Activated naive CD4-positive, alpha-beta T cell treated with anti-CD3 and anti-CD28 coated beads, Interleukin-2, amount 50 U/mL, for 72 hours (primary cell): ENCODE measurements at places on chromosomes 3 and 15.
A peak's percentile ranks its signal among the peaks of the same experiment; 100 is the strongest.

DNA sequence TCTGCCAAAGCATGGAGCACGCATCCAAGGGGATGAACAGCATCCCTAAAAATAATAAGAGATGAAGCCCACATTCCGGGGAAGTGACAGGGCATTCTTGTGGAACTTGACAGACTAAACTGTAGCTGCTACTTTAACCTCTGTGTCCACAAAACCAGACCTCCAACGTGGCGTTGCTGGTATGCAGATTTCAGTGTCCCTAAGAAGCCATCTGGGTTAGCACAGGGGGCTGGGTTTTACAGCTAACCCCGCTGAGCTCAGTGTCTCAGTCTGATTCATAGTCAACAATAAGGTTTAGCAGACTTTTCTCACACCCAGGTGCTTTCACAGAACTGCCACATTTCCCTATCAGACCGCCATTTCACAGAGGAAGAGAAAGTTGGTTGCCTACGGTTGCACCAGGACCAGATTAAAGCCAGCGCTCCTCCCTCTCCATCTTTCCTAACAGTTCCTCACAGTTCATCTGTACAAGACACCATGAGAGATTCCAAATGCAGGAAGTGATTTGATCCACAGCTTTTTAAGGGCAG is 61.6 kb upstream of the CTDSPL start:
- no peak for DNase-seq

DNA sequence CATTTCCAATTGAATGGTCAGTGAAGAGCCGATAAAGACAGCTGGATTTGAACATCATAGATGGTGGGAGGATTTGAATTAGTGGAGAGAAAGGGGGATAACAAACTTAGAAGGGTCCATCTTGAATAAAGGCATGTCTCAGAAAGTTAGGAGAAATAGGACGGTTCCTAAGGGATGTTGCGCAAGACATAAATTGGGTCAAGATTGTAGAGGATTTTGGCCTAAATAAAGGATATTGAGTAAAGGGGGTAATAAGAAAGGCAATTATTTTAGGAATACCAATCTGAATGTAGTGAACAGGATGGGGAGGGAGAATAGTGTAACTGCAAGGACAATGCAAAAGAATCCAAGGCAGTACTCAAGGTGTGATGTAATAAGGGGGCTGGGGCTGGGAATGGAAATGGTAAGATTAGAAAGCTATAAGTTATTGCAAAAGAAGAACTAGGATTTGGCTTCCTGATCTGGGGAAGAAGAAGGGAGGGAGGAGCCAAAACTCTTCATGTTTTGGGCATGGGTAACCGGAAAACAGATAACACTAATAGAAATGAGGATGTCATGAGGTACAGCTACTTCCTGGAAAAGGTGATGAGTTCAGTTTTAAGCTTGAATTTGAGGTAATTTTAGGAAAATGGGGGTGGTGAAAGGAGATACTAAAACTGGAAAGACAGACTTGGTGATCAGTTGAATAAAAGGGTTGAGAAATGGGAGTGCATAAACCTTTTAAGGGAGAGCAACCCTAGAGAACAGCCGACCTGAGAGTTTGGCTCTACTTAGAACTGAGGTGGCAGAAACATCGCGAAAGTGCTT is 17.3 kb upstream of the TRPC1 start:
- no peak for DNase-seq

GRCh38 chr15:73915082-73915481 is 11.2 kb upstream of the LOXL1 start:
- DNase-seq = no peak

DNA sequence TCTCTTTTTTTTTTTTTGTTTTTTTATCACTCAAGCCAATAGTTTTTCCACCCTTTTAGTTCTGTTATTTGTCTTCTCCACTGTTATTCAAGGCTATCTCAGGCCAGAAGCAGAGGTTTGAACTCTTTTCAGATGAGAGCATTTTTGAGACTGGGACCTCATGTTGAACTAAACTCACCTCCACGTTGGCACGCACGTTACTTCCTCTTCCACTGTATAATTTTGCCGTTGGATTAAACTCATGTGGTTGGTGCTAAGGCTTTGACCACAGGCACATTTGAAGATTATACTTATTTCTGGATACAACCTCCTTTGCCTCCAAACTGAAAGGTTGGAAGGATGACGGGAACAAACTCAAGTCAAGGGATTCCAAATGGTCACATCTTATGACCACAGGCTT is 501.3 kb upstream of the TPRG1 start:
- DNase-seq = no peak

- no peak for DNase-seq
Measured at GRCh38 chr15:68829068-68829467, 8.4 kb upstream of the ANP32A start.

GRCh38 chr15:88664151-88664778 is 25.4 kb downstream of the ISG20 start:
- DNase-seq = no peak

DNA sequence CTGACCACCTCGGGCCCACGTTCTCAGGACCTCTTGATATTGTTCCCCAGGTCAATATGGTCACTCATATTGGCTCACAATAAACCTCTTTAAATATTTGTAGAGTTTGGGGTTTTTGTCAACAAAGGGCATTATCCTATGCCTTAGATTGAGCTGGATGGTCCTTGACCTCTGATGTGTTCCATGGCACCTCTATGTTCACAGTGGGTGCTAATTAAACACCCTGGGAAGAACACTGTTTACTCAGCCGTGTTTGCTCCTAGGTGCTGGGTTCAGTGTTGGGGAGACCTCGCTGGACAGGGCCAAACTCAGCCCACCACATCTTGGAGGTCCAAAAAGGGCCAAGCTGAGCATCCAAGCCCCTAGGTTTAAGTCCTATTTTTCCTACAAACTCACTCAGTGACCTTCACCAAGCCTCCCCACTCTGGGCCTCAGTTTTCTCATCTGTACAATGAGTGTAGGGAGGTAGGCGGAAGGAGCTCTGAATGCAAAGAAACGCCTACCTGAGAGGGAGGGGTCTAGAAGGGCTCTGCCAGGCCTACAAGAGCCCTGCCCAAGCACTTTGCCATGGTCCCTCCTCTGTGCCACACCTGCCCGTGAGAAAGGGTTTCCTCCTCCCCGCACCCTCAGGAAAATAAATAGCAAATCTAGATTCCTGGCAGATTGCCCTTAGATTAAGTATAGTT is 7.2 kb downstream of the FAM174B start:
- no peak for DNase-seq

- no peak for DNase-seq
Measured at GRCh38 chr3:177676947-177677587, 479.8 kb upstream of the TBL1XR1 start.

GRCh38 chr15:88609344-88610090 is 11.6 kb upstream of the AEN start:
- no peak for DNase-seq

DNA sequence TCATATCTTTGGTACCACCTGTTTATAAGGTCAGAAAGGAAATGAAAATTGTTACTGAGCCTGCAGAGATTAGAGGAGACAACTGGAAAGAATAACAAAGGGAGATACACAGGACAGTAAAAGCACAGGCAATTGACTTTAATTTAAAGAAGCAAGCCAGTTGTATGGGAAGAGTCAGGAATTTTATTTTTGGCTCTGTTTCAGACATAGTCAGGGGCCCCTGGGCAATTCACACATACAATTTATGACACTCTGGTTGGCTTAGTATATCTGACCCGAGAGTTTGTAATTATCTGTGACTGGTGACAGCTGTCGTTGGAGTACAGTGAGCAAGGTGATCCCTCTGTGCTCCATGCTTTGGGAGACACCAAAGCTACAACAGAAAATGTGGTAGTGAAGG is 591.9 kb upstream of the NECTIN3 start:
- DNase-seq = no peak

DNA sequence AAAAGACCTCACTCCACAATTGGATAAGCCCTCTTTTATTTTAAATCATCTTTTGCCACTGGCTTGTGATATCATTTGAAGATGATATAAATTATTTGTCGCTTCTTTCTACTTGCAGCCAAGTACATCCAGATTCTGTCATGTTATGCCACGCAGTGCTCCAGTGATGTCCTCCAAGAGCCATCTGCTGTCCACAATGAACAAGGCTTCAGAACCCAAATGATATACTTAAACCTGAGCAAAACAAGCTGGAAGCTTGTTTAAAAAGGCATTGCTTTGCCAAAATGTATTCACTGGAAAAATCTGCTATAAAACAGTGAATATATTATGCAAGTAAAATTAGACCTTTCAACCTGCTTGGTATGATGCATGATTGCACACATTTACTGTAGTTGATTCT is 58.8 kb upstream of the ARL6 start:
- no peak for DNase-seq

DNA sequence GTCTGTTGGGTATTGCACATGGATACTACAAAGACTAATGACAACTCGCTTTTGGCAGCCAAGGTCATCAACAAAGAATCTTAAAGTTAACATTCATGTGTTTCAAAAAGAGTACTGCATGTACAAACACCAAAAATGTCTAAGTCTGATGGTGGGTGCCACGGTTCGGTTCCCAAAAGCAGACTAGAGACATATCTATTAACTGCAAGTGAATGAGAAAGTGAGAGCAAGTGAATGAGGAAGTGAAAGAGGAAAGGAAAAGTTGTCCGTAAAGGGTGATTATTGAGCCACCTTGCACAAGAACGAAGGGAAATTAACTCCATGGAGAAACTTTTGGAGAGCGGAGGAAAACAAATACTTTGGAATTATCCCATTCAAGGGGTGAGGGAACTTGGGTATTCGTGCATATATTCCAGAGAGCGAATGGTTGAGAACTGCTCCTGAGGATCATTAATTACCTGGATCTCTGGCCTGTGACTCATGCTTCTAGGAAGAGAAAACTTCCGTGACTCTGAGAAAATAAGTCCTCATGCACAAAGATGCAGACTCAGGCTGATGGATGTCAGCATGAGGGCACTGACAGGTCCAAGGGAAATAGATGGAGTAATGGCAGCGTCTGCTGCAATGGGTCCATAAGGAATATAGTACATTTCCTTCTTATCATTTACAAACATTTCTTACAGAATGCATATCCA is 336.5 kb upstream of the TGFBR2 start:
- no peak for DNase-seq

- peak; percentile 48 for DNase-seq
Measured at GRCh38 chr15:80434926-80435720, 30.9 kb downstream of the ARNT2 start.

DNA sequence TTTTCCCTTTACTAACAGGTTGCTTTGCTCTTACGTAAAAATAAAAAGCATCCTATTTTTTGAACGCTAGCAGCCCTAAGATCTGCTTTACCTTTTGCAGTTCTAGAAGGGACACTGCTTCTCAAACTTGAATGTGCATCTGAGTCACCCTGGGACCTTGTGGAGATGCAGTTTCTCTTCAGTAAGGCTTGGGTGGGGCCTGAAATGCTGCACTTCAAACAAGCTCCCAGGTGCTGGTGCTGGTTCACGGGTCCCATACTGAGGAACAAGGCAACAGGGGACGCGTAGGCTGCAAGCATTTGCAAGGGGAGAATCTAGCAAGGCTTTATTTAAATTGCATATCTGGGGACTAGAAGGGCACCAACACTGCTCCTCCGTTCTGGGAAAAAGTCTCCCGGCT is 30.0 kb downstream of the MB21D2 start:
- DNase-seq = no peak

- no peak for DNase-seq
Measured at GRCh38 chr15:70748281-70748747, 15.0 kb downstream of the UACA start.

DNA sequence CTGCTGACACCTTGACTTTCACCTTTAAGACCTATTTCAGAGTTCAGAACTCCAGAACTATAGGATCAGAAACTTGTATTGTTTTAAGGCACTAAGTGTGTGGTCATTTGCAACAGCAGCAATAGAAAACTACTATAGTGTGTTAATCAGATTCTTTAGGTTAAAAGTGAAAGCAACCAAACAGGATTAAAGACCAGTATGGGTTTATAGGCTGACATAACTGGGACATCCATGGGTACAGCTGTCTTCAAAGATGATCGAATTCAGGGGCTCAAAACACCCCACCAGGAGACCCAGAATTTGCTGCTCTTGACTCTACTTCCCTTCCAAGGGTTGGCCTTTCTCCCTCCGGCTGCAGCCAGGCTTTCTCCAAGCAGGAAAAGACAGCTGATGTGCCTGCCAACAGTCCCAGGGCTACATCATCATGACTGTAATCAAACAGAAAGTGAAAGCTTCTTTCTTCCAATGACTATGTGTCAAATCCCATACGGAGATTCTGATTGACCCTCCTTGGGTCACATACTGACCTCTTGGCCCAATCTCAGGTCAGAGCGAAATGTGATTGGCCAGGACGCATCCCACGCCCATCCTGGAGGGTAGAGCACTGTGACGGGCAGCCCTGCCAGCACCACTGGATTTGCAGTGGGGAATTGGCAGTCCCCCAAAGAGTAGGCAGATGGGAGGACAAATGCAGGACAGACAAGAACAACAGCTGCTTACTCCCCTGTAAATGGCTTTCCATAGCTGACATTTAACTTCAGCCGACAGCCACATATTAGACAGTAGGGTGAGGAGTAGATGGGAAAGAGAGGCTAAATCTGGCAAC is 51.4 kb upstream of the RNF7 start:
- DNase-seq = no peak

DNA sequence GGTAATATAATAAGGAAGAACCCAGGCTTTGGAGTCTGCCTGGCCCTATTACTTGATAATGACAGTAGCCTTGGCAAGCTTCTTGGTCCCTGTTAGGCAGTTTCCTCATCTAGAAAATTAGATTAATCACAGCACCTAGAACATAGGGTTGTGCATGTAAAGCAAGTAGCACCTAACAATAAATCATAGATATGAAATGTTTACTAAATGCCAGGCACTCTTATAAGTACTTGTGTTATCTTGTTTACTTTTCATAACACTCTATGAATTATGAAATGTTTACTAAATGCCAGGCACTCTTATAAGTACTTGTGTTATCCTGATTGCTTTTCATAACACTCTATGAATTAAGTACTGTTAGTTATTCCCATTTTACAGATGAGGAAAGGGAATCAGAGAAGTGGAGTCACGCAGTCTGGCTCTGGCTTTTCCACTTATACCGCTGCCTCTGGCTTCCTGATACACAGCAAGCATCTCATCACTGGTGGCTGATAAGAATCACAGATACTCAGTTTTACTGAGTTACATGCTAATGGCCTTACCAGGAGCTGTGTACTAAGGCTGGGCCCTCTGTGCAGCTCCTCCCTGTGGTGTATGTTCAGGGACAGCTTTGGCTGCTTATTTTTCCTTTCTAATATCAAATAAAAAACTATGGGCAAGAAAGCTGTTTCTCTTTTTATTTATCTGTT is 123.4 kb downstream of the FEZF2 start:
- DNase-seq = no peak

GRCh38 chr3:136862617-136863322 is 762 bp downstream of the NCK1 start:
- DNase-seq = peak; percentile 6

- no peak for DNase-seq
Measured at GRCh38 chr3:28191363-28191762, 50.1 kb upstream of the CMC1 start.

- DNase-seq = no peak
Measured at GRCh38 chr15:56653107-56653506, 80.2 kb downstream of the ZNF280D start.

GRCh38 chr3:99883693-99884092 is 66.0 kb downstream of the CMSS1 start:
- DNase-seq = no peak

- DNase-seq = no peak
Measured at GRCh38 chr15:91892436-91892835, 38.9 kb downstream of the SLCO3A1 start.

- DNase-seq = no peak
Measured at GRCh38 chr3:136437043-136437442, 186.9 kb downstream of the PCCB start.
